ENCODE measurements at places on chromosomes 1 and 21. TPM values are rescaled to one million over a fixed set of nuclear protein-coding genes. Genes with fewer than 3 reads are reported as not detected.

Gene AJAP1
- total RNA-seq, result not detected

Gene LCE3D
- not detected for total RNA-seq

Gene DRAM2
- 31.1 TPM for total RNA-seq

- no peak for DNase-seq
Observed at GRCh38 chr1:109538827-109539555, 681 bp upstream of the GPR61 start.

GRCh38 chr1:244302876-244303609 lies 148.7 kb downstream of the ADSS2 start:
- DNase-seq, result no peak

GRCh38 chr1:25433389-25434186 lies 2.9 kb downstream of the MACO1 start:
- DNase-seq, result no peak

GRCh38 chr1:30335389-30335996 lies 387.9 kb downstream of the MATN1 start:
- no peak for DNase-seq

All from activated naive CD4-positive, alpha-beta T cell treated with anti-CD3 and anti-CD28 coated beads for 36 hours (primary cell).